ENCODE measurements at places on chromosomes 13 and 19. TPM values are rescaled to one million over a fixed set of nuclear protein-coding genes. Genes with fewer than 3 reads are reported as not detected.

- H3K4me3 ChIP-seq, result no peak overlapping the region
- DNase-seq, result no peak
- no peaks in the 10 kb centered on the region for H3K27me3 ChIP-seq
- H3K4me1 ChIP-seq, result peaks cover 5% of the 10 kb centered on the region
- no peak overlapping the region for H3K27ac ChIP-seq
Observed at GRCh38 chr19:14563989-14564651, 7.7 kb downstream of the NDUFB7 start.

- H3K36me3 ChIP-seq, result no peaks in the 10 kb centered on the region
- no peak for DNase-seq
- H3K27ac ChIP-seq, result no peak overlapping the region
- H3K4me1 ChIP-seq, result no peaks in the 10 kb centered on the region
- no peaks in the 10 kb centered on the region for H3K27me3 ChIP-seq
Observed at GRCh38 chr13:90717451-90717936, 630.0 kb upstream of the MIR17HG start.

GRCh38 chr19:17049711-17050280 lies 23.2 kb upstream of the CPAMD8 start:
- DNase-seq, result peak; percentile 71
- H3K27me3 ChIP-seq, result no peaks in the 10 kb centered on the region
- H3K4me3 ChIP-seq, result no peak overlapping the region
- peak overlapping the region; percentile 77 for H3K27ac ChIP-seq
- H3K4me1 ChIP-seq, result peaks cover 6% of the 10 kb centered on the region
- H3K36me3 ChIP-seq, result no peaks in the 10 kb centered on the region

DNA sequence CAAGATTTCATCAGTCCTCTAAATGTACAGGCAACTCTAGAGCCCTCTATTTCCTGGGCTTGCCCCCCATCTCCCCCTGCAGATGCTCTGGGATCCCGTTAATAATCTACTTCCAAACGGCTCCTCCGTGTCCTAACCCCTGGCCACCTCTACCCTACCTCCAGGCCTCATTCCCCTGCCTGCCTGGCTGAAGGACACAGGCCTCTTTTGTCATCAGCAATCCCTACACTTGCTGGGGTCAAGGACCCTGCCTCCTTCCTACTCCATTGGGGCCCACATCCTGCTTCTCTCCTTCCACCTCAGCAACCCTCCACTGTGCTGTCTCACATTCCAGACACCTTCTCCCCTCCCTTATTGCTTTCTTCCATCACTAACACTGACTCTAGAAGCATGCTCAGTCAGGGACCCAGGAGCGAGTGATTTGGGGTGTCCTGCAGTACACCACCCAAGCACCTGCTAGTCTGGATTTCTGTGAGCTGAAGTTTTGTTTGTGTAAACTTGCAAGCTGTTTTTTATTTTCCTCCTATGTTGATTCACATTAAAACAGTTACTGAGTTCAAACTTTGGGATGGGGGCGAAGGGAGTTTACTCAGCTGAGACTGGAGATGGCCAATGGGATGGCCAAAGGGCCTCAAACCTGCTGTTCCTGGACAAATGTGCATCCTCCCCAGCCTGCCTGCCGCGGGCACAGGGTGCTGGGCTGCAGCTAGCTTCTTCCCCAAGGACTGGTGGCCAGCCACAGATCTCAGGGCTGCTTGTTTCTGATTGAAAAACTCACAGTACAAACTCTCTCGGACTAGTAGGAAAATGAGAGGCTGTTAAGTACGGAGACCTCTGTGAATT lies 314.7 kb downstream of the FOXO1 start:
- no peaks in the 10 kb centered on the region for H3K27me3 ChIP-seq
- no peak for DNase-seq
- H3K4me1 ChIP-seq, result no peaks in the 10 kb centered on the region

DNA sequence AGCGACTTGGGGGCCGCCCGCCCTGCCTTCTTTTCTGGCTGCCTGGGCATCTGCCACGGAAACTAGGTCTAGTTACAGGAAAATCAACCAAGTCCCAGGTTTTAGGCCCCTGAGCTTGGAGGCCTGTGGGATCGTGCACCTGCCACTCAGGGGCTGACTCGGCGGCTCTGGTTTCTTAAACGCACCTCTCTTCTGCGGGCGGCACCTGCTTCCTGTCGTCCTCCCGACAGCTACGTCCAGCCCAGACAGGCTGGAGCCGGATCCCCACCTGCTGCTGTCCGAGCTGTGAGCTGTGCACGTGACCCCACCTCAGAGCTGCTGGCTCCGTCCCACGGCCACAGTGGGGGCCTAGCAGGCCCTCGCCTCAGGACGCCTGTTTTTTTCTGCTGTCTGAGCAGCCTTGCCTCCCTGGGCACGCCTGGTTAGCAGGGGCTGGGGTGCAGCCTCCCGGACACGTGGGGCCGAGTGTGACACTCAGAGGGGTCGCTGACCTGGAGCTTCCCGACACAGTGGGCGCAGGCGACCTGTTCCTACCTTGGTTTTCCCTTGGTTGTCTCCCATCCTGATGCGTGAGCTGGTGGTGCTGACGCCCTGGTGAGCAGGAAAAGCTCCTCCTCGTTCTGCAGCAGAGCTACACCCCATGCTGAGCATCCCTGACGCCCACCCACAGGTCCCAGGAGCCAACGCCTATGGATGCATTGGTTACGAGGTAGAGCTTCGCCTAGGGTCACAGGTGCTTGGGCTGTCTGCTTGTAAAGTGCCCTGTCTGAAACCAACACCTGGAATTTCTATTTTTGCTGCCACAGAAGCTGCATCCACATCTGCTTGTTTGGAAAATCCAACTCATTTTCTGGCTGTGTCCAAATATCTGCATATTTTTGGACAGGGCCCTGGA lies 17.5 kb downstream of the TMEM255B start:
- H3K36me3 ChIP-seq, result no peaks in the 10 kb centered on the region
- no peak for DNase-seq
- no peaks in the 10 kb centered on the region for H3K4me1 ChIP-seq

GRCh38 chr13:110116072-110116487 lies 190.9 kb downstream of the COL4A1 start:
- no peak overlapping the region for H3K27ac ChIP-seq
- no peak overlapping the region for H3K4me3 ChIP-seq
- no peaks in the 10 kb centered on the region for H3K4me1 ChIP-seq
- DNase-seq, result no peak
- H3K27me3 ChIP-seq, result no peaks in the 10 kb centered on the region

KLK4 gene
- total RNA-seq, result 188 TPM

DZIP1 gene
- total RNA-seq, result 6.4 TPM

TGFBR3L gene
- not detected for total RNA-seq

SHISA7 gene
- total RNA-seq, result not detected

Measured in prostate gland (tissue), 2 donors.